ENCODE measurements at places on chromosomes 5 and 9.

DNA sequence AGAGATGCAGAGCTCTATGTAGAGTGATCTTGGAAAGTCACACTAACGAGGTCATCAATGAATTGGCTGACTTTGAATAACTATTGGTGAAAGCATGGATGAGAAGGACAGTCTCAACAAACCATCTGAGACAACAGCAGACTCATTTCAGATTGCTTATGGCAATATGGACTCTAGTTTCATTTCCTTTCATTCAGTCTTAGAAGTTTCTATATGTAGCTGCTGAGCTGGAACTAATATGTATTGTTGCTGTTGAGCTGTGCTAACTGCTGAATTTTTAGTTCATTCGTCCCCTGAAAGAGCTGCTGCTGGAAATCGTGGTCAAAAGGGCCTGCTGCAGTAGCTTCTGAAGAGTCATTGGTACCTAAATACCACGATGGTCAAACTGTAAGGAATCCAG, 31.3 kb downstream of the TNFSF15 start:
- DNase-seq, result no peak

GRCh38 chr9:109961626-109962025, 181.6 kb downstream of the PALM2AKAP2 start:
- no peak for DNase-seq

- no peak for DNase-seq
Measured at GRCh38 chr5:122150215-122150614, 20.9 kb downstream of the ZNF474 start.

DNA sequence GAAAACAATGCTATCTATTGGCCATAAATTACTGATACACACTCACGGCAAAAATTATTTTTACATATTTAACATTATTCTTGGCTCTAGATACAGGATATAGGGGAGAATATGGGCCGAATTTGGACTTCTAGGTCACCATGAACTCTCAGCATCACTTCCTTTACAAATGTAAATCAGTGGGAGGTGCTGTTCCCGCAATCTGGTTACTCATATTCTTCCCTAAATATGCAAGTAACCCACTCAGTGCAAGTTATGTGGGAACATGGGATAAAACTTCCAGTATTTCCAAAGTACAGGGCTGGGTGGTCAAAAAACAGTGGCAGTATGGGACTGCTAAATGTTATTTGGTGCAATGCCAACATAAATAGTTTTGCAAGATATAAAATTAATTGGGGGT, 145.6 kb downstream of the PPP2R2B start:
- no peak for DNase-seq

- no peak for DNase-seq
Measured at GRCh38 chr9:31715250-31715649, 669.2 kb upstream of the ACO1 start.

GRCh38 chr9:110432253-110432652, 94.6 kb upstream of the TXNDC8 start:
- DNase-seq, result no peak

- no peak for DNase-seq
Measured at GRCh38 chr5:158466191-158466590, 607.2 kb upstream of the CLINT1 start.

DNA sequence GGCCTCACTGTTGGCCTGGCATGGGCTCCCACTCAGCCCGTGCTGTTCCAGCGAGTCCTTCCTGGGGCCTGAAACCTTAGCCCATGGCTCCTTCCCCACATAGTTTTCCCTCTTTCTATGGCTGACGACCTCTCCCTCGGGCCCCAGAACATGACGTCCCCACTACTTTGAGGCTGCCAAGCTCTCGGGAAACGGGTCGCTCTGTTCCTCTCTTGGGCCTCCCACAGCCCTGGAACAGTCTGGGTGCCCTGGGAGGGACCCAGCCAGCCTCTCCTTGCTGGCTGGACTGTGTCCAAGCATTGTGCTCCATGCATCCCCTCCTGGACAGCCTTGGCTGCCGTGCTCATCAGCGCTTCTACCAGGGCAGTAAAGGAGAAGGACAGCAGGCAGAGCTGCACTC, 118.3 kb downstream of the SYK start:
- DNase-seq, result no peak

GRCh38 chr9:70462300-70462699, 47.8 kb upstream of the KLF9 start:
- no peak for DNase-seq

DNA sequence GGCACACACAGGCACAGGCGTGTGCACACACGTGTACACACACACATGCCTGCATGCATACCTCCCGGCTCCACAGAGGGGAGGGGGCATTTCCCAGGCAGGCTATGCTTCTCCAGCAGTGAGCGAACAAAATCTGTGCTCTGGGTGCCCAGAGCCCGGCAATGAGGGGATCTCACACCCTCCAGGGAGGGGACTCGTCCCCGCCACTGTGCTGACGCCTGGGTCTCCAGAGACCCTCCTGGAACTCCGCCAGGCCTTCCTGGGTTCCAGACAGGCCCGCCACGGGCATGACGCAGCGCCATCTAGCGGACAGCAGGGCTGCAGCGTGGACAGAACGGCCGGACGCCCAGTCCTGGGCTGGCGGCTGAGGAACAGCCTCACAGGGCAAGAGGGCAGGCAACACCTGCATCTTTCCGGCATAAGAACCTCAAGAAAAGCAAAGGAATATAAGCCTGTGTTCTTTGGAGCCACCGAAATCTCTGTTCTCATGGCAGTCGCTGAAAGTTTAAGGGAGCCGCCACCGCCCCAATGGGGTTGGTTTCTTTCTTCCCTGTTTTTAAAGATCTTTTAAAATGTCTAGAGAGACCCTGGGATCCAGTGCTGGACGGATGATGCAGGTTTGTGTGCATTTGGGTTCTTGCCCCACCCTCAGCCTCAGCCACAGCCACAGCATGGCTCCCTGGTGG, 135.6 kb upstream of the PPP1R26 start:
- DNase-seq, result no peak

DNA sequence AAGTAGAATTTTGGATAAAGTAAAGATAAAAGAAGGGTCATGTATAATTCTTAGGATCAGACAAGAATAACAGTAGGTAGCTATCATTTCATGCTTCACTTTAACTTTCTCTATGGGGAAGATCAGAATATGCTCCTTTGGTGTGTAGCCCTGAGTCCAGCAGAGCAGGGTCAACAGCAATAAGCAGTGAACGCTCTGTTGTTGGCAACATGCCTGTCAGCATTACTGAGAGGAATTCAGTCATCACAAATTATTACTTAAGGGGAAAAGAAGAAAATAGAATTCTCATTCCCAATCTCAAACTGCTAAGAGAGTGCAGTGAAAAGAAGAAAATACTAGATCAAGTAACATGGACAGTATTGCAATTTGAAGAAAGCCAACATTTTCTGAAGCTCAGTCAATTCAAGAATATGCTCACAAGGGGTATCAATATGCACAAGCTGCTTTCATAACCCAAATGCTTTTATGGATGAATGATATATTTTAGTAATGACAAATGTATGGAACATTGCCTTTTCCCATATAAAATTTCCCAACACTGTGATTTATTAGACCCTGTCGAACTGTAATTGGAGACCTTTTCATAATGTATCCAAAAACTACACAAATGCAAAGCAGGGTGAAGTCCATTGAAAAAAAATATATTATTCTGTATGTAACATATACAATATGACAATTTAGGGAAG, 1359.4 kb downstream of the EFNA5 start:
- DNase-seq, result no peak

GRCh38 chr9:117678871-117679270, 25.3 kb upstream of the TLR4 start:
- DNase-seq, result no peak

DNA sequence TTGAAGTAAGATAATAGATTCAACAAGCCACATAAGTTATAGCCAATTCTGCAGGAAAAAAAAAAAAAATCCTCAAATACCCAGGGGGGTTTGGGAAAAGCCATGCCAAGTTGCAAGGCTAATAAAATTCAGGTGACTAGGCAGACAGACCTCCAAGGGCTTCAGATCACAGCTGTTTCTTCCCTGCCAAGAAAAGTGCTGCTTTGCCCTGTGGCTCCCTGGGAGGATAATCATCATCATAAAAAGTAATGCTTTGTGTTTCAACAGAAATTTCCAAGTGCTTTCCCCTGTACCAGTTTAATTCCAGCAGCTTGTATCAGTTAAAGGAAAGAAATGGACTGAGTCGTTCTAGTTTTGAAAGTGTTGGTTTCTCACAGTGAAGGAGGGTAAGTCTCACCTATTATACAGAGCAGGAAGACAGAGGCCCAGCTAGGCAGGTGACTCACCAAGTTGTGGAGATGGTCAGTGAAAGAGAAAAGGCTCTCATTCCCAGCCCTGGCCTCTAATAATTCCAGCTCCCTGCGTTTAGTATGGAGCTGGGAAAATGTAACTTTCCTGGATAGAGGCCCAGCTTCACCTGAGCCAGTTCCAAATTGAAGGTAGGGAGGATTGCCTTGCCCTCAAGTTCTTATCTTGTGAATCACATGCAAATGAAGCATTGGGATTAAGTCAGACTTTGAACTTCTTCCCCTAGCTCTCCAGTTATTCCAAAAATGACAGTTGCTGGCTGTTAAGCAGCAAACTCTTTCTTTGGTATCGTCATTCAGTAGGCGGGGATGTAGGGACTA, 263.4 kb downstream of the GRIA1 start:
- no peak for DNase-seq

GRCh38 chr5:55234121-55234700, 803 bp upstream of the CCNO start:
- DNase-seq, result no peak

DNA sequence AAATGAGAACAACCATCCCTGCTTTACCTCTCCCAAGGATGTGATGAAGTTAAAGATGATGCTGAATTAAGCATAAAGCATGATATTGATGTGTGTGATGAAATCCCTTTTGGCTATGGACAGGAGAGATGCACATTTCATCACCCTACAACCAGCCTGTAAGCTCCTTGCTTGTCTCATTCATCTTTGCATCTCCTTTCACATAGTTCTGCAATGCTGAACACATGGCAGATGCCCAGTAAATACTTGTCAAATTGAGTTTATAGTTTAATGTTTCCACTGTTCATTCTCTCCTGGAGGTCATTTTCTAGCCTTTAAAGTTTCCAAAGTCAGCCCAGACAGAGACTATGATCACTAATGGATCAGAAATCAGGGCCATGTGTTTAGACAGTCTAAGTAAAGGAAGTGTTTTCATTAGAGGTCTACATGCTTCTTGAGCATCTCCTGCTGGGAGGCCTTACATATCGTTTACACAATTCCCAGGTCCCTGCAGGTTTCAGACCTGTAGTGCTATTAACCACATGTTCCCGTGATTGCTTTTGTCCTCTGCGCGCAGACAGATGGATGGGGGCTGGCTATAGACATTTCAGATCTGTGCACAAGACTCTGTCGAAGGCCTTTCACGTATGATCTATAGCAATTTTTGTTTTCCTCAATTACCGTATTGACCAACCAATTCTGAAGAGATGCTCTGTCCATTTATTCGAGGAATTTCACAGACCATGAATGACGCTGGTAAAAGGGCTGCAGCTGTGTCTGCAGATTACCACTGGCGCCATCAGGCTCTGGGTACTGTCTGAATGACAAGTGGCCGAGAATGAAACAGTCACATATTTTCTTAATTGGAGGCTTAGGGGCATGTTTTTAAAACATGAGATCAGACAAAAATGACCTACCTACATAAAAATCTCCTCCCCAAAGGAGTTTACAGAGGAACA, 49.0 kb upstream of the CKMT2 start:
- peak; percentile 62 for DNase-seq

DNA sequence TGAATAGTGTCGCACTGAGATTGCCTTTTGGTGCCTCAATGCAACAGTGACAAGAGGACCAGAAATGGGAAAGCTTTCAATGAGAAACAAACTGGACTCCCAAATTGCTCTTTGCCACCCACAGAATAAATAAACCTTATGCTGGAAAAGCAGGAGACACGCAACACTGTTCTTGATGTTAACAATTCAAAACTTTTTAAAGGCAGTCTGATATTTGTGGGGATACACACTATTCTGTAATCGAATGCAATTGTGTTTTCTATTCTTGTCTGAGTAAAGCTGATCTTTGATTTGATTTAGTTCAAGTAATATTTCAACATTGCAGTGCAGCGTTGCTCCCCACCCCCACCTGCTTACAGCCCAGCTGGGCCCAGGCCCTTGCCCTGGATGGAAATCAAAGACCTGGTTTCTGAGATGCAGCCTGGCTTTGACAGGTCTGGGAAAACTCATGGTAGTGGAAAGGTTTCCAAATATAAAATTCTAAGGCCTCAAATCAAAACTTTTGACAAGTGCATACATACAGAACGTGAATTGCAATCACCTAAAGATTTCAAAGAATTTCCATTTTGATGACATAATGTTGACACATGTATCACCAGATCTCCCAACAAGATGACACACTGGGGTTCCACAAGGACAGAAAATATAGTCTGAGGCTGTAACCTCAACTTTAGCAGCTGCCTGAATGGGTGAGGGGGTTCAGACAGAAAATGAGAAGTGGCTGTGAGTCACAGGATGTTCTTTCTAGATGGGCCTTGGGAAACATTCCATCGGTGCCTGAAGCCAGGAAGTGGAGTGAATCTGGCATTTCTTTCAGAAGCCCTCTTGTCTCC, 55.1 kb downstream of the ABCA1 start:
- no peak for DNase-seq

DNA sequence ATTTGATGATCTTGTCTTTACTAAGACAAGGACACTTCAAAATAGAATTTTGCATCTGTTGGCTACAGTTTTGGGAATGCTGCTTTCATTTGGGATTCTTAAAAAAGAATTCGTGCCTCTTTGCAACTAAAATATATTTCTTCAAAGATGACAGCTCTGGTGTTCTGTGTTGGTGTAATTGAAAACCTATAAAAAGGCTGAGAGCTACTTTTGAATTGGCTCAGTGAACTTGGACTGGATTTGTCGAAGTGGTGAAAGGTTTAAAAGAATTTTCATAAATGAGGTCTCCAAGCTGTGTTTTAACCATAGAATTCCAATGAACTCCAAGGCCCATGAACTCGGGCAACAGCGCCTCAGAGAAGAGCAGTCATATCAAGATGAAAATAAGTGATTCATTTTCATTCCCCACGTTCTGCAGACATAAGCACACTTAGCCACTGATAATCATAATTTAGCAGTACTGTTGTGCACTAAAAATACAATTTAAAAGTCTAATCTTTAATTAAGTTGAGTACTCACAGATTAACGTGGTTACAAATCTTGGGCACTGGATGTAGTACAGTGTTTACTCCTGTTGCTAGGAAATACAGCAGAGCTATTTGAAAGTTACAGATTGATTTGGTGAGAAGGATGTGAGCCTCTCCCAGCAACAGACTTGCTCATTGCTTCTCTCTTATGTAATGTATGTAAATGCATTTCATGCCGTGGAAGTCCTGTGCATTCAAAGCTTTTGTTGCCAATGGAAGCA, 10.9 kb downstream of the SNCAIP start:
- no peak for DNase-seq
